Thoracic aorta (tissue), 2 donors: ENCODE measurements at places on chromosomes 3 and 15. TPM values are rescaled to one million over a fixed set of nuclear protein-coding genes. Genes with fewer than 3 reads are reported as not detected.

DNA sequence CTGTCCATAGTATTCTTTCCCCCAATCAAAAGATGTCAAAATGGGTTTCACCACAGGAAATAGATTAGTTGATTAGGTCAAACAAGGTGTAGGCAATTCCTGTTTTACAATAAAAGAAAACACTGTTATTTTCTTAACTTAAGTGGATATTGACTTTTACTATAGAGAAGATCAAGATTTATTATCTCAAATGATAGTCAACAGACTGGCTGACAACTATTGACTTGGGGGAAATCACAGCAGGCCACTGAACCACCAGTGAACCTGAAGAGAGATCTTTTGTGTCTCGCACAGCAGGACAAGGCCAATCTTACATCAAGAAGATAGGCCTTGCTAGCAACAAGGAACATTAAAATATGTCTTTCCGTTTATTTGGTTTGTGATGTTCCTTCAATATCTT, 1187.6 kb downstream of the SI start:
- no peak for DNase-seq

GRCh38 chr15:39834256-39834655, 51.6 kb upstream of the FSIP1 start:
- no peak for DNase-seq

- DNase-seq: no peak
Observed at GRCh38 chr3:173096994-173097785, 43.8 kb downstream of the SPATA16 start.

CBLB gene
- total RNA-seq: 145 TPM

DNA sequence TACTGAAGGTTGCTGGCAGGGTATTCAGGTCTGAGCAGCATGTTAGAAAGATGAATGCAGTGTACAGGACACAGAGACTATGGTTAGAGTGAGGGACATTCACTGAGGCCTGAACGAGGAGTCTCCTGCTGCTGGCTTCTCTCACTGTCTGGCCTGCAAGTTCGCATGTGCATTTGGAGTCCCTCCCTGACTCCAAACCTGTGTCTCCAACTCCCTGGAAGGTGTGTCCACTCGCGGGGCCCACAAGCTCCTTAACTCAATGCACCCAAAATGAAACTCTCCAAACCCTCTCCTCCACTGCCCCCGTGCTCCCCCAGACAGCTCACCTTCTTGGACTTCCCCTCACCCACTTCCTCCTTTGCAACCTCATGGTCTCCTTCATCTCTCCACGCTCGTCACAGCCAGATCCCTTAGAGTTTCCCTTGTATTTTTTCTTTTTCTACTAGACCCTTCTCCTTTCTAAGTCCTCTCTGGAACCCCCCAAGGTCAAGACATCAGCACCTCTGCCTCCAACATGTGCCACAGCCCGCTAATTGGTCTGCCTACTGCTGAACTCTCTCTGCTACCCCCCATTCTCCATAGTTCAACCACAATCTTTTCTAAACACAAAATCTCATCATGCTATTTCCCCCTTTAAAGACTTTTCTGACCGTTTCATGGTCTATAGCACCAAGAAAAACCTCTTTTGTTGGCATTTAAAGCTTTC, 58.3 kb downstream of the HES1 start:
- DNase-seq: no peak

- no peak for DNase-seq
Observed at GRCh38 chr3:49020330-49021212, 1.4 kb upstream of the NDUFAF3 start.

ZMYND10 gene
- total RNA-seq: not detected

GRCh38 chr15:76904461-76905012, 603 bp downstream of the SCAPER start:
- no peak for DNase-seq

DNA sequence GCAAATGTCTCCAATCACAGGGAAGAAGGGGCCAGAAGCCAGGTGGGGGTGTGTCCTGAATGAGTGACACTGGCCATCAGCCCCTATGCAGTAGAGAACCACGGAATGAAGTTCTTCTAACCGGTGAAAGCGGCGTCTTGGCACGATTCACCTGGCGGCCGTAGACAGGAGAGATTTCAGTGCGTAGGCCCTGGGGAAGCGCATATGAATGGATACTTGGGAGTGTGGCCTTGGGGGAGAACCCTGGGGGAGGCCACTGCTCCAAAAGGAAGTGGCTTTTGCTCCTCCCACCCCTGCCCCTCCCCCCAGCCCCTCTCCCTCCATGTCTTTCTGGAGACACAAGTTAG, 43.6 kb downstream of the RBPMS2 start:
- no peak for DNase-seq

GRCh38 chr15:48765022-48765421, 45.8 kb downstream of the CEP152 start:
- no peak for DNase-seq

DNA sequence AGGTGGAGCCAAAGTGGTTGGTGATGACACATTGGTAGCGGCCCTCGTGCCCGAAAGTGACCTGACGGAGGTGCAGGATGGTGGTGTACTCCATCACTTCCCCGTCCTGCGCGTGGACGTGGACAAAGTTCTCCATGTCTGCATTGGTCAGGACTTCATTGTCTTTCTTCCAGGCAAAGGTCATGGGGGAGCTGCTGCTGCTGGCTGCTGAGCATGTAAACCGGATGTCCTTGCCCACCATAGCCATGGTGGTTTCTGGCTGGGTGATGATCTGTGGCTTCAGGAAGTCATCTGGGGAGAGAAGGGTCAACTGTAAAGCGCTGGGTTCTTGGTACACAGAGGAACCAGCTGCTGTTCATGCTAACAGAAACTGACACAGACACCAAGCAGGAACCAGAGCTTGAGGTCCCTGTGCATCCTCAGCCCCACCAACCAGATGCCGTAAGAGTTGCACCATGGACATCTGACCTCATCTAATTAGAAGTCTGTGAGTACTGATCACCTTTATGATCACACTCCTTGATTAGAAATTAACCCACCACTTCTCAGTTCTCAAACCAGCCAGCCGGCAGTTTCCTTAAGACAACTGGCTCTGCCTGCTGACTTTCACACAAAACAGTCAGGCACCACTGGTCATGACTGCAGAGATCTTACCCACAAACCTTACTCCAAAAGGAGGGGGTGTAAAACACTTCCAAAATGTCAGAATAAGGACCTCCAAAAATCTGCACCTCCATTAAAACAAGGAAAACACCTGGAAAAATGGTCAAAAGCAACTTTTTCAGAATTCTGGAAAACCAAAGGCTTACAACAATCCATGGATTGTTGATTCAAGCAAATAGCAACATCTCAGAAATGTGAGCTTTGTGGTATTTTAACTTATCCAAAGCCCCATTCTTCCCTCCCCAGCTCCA, 114.6 kb downstream of the LRIG1 start:
- DNase-seq: no peak

SLC22A14 gene
- 0.41 TPM for total RNA-seq

RTF1 gene
- total RNA-seq: 20.0 TPM

DNA sequence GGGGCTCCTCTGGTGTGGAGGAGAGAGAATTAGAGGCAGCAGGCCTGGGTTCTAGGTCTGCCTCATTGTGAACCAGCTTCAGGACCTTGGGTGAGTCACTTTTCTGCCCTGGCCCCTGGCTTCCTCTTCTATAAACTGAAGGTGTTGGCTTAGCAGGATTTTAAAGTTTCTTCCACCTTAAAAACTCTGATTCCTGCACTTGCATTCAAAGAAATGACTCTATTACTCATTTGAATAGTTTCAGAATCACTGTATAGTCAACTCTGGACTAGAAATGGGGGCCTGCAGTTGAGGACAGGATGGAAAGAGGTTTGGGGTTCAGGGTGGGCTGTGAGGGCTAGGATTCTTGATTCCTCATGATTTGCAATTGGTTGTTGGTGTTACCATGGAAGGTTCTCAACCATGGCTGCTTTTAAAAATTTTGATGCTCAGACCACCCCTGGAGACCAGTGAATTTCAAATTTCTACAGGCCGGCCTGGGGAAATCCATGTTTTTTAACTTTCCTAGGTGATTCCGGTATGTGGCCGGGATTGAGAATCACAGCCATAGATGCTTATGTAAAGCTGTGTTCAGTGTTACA, 19.9 kb downstream of the SMAD3 start:
- no peak for DNase-seq

- DNase-seq: no peak
Observed at GRCh38 chr3:109057056-109057455, 60.9 kb downstream of the MORC1 start.

- no peak for DNase-seq
Observed at GRCh38 chr15:62879770-62880169, 162.8 kb upstream of the TPM1 start.

GRCh38 chr3:20254268-20255117, 68.5 kb upstream of the SGO1 start:
- DNase-seq: no peak

CLRN1 gene
- total RNA-seq: not detected

DNA sequence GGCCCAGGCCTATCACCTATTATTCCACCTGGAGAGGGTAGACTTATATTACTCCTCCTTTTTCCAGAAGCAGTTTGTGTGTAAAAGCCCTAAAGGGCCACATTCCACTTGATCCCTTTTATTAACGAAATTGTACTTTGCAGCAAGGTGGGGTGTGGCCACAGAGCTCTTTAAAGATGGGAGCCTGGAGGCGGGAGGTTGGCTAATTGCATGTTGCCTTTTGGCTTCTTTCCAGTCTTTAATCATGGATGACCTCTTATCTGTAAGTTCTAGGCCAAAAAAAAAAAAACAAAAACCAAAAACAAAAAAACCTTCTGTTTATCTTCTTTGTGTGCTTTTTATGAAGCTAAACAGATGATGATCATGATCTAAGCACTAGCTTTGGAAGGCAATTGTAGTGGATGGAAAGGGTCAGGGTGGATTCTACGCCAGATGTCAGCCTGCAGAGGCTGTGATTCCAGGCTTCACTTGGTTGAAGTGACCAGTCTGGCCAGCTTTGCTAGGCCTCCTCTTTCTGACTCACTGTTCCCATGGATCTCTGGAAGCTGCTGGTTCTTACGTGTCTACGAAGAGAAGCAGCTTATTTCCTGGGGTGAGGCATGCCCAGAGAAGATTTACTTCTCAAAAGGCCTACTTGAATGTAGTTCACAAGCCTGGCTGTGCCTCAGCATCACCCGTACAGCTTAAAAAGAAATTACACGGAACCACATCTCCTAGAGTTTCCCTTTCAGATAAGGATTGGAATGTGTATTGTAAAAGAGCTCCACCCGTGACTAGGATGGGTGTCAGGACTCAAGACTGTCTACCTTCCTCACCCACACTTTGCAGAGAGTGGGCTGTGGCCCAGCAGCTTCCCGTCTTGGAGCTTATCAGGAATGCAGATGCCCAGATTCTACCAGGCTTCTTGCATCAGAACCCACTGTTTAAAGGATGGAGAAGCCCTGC, 330.9 kb upstream of the C2CD4B start:
- peak; percentile 28 for DNase-seq

- DNase-seq: no peak
Observed at GRCh38 chr3:184315871-184316661, 1.7 kb downstream of the EIF4G1 start.

DNA sequence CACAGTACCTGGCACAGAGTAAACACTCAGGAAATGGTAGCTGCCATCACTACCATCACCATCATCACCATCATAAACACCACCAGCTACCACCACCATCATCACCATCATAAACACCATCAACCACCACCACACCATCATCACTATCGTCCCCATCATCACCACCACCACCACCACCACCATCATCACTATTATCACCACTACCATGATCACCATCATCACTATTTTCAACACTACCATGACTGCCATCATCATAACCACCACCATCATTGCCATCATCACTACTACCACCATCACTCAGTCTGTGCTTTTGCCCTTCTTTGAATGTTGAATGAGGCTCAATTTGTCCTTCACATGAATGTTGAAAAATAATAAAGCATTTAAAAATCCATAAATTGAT, 21.2 kb upstream of the IL16 start:
- no peak for DNase-seq

- DNase-seq: no peak
Observed at GRCh38 chr15:59532770-59533379, 78.7 kb upstream of the GCNT3 start.

DNA sequence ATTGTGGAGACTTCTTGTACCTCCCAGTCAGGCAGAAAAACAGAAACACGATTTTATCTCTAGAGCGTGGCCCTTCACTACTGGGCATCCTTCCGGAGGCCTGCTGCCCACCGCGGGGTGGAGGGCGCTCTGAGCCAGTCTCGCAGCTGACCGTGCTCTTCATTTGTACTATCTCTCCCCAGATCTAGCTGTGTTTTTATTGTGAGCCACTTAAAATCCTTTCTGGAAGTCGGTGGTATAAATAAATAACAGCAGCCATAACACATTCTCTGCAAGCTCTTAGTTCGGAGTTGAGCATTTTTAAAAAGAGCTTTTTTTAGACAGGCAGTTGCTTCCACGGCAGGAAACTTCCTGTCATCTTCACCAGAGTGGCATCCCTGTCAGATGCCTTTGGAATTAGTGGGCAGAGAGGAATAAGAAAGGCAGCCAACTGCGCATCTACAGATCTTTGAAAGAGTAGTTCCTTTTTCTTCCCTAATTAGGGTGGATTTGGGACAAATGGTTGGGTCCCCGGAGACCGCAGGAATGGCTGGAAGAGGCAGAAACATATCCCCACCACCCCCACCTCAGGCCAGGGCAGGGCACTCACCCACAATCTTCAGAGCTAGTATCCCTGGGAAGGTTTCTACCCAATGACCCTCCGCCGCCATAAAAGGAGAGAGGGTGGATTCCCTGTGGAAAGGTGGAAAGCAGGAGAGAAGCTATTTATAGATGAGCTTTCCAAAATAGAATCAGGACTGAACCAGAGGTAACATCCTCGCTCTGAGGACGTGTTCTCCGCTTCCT, 91.1 kb downstream of the TOP2B start:
- DNase-seq: no peak

GRCh38 chr15:41331833-41332193, 578 bp downstream of the OIP5 start:
- no peak for DNase-seq

- DNase-seq: no peak
Observed at GRCh38 chr3:140298043-140298442, 363.1 kb downstream of the CLSTN2 start.

GRCh38 chr15:60493166-60493565, 14.2 kb upstream of the ICE2 start:
- DNase-seq: no peak

NR2E3 gene
- total RNA-seq: 0.92 TPM

CPEB1 gene
- 2.8 TPM for total RNA-seq

- no peak for DNase-seq
Observed at GRCh38 chr3:146380046-146380445, 89.3 kb downstream of the PLSCR2 start.

DNA sequence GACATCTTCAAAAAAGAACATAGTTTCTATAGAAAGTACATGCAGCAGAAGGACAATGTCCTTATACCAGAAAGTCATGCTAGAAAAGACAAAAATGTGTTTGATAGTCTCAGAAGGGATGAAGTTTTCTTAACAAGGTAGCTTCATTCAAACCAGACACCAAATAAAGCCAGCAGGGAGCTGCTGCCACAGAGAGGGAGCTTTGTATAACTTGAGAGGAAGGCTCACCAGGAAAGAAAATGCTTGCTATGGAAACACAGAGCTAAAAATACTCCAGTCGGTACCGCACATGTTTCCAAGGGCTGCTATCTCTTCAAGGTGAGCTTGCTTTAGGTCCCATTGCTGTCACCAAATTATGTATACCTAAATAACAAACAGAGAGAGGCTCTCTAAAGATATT, 1074.8 kb upstream of the ALCAM start:
- no peak for DNase-seq

- DNase-seq: no peak
Observed at GRCh38 chr3:6281662-6282061, 579.3 kb upstream of the GRM7 start.
